ENCODE measurements at places on chromosomes 3 and 15.
A peak's percentile ranks its signal among the peaks of the same experiment; 100 is the strongest.

- DNase-seq = no peak
These were observed 23.5 kb upstream of the SLC15A2 start for GRCh38 chr3:121870717-121871116.

GRCh38 chr3:180421721-180422120 lies 180.2 kb upstream of the TTC14 start:
- no peak for DNase-seq

GRCh38 chr3:36227980-36228379 lies 152.3 kb upstream of the STAC start:
- DNase-seq = no peak

GRCh38 chr15:72464251-72464650 lies 9.9 kb upstream of the ARIH1 start:
- DNase-seq = no peak

DNA sequence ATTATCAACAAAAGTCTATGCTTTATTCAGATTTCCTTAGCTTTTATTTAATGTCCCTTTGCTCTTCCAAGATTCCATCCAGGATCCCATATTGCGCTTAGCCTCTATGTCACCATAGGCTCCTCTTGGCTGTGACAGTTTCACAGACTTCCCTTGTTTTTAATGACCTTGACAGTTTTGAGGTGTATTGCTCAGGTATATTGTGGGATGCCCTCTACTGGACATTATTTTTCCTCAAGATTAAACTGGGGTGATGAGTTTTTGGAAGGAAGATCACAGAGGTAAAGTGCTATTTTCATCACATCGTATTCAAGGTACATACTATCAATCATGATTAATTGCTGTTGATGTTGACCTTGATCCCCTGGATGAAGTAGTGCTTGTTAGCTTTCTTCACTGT lies 99.1 kb upstream of the SMAD3 start:
- no peak for DNase-seq

DNA sequence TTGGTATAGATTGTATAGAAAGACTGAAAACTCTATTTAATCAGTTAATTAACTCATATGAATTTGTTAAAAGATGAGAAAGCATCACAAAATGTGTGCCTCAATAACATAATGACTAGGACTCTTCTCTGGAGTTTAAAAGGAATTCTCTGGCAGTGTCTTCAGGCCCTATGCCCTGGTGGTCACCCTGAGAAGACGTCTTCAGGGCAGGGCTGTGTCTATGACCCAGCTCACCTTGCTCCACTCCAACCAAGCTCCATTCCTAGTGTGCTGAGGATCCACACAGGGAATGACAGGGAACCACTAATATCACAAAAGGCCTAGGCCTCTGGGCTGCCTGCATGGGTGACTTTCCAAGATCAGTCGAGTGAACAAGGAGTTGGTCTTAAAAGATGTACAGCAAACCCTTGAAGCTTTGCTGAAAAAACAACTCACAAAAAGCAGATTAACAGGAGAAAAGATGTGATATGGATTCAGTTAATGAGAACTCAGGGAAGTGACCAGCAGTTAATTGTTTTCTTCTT lies 156.6 kb downstream of the SNRK start:
- no peak for DNase-seq

- DNase-seq = no peak
These were observed 207.9 kb upstream of the SLC2A2 start for GRCh38 chr3:171234298-171235010.

GRCh38 chr3:37321863-37322262 lies 147.5 kb upstream of the LRRFIP2 start:
- no peak for DNase-seq

DNA sequence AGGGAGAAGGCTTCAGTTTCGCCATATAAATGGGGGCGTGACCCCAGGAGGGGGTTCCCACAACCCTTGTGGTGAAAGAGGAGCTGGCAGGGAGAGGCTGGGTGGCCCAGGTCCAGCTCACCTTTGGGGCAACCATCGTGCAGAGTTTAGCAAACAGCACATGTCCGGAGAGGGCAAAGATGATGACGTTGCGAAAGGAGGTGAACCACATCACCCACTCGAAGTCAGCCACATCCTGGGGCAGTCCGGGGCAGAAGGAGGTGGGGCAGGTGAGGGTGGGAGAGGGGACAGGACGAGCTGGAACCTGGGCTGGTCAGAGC lies 3.7 kb downstream of the HHATL start:
- no peak for DNase-seq

DNA sequence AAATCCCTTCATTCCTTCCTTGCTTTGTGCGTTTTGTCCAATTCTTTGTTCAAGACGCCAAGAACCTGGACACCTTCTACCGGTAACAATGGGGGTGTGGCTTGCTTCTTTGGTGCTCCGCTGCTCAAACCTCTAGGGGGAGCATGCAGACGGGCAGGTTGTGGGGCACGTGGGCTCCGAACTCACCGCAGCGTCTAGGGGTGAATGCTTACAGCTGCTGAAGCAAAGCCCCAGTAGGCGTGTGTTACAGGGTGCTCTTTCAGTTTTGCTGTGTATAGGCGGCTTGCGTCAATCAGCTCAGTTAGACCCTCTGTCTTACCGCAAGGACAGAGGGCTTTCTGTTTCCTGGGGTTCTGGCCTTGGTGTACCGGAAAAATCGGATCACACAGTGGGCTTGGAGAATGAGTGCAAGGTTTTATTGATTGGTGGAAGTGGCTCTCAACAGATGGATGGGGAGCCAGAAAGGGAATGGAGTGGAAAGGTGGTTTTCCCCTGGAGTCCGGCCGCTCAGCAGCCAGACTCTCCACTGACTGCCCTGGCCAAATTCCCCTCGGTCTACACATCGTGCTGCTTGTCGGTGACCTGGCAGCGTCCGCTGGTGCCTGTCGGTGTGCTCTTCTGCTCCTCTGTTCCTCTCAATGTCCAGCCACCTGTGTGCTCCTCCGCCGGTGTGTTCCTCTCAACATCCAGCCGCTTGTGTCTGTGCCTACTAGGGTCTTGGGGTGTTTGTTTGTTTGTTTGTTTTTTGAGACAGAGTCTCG lies 1.2 kb upstream of the LRRC34 start:
- DNase-seq = peak; percentile 62

DNA sequence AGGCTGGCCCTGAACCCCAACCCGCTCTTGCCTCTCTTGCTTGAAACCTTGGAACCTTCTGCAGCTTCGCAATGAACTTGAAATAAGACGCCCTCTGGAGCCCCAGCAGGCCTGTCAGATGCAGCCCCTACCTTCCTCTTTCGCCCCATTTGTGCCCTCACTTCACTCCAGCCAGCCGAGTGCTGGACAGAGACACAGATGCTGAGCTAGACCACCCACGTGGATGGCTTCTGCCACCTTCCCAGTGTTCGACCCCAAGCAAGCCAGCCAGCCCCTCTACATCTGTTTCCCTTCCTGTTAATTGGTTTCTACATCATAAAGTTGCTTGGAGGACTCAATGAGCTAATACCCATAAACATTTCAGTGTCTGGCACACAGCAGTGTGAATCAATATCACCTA lies 23.8 kb upstream of the SNRPA1 start:
- DNase-seq = no peak

- DNase-seq = no peak
These were observed 315.2 kb downstream of the MECOM start for GRCh38 chr3:169348276-169348675.

DNA sequence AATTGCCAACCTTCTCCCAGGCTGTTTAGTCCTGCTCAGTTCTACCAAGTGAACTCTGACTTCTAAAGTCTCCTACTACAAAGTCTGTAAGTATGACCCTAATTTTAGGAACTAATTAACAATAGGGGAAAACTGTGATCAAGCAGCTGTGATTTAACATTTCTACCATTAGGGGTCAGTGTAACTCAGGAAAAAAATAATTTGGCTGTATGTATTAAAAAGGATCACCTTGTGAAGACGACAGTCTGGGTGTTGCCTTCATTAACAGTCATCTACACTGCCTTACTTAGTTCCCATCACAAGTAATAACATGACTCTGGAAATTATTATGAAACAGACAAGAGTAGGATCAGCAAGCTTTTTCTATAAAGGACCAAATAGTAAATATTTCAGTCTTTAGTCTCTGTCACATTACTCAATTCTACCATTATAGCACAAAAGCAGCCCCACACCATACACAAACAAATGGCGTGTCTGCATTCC lies 4.2 kb upstream of the NPHP3 start:
- DNase-seq = no peak

GRCh38 chr3:104951426-104951825 lies 415.3 kb upstream of the ALCAM start:
- no peak for DNase-seq

DNA sequence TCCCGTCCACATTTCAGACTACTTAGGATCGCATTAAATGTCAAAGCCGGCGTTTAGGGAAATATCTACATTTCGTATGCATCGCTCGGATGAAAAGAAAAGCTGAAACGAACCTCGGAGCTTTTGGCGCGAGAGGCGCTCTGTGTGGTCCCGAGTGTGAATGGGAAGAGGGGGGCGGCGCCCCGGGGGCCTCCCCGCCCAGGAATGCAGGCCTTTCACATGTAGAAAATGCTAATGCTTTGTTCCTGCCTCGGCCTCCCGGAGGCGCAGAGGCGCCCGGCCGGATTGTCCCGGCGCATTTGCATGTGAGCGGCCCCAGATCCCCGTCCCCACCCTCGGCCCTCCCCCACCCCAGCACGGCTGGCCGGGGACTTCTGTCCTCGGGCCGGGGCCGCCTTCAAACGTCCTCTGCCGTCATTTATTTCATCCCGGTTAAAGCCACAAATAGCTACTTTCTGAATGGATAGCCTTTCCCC lies 37.0 kb upstream of the TRIM71 start:
- DNase-seq = no peak

GRCh38 chr15:57596978-57597377 lies 5.3 kb downstream of the MYZAP start:
- no peak for DNase-seq

DNA sequence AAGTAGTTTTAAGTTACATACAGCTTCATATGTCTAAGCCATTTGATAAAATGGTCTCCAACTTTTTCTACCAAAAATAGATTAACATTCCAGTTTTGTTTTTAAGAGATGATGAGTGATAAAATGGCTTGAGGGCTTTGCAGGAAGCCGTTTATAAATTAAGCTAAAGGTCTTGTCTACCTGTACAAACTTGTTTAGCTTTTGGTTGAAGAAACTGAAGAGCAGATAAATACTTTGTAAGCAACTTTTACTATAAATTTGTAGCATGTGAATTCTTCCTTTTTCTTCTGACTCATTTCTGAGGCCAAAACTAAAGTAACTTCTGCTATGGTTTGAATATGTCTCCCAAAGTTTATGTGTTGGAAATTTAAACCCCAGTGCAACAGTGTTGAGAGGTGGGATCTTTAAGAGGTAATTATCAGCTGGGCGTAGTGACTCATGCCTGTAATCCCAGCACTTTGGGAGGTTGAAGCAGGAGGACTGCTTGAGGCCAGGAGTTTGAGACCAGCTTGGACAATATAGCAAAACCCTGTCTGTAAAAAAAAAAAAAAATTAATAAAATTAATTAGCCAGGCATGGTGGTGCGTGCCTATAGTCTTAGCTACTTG lies 8.2 kb upstream of the NEDD4 start:
- no peak for DNase-seq

GRCh38 chr15:99564221-99565048 lies 1.3 kb upstream of the MEF2A start:
- DNase-seq = no peak

- DNase-seq = no peak
These were observed 160.2 kb upstream of the TBL1XR1 start for GRCh38 chr3:177357352-177358090.

GRCh38 chr3:458653-459310 lies 262.2 kb downstream of the CHL1 start:
- no peak for DNase-seq

DNA sequence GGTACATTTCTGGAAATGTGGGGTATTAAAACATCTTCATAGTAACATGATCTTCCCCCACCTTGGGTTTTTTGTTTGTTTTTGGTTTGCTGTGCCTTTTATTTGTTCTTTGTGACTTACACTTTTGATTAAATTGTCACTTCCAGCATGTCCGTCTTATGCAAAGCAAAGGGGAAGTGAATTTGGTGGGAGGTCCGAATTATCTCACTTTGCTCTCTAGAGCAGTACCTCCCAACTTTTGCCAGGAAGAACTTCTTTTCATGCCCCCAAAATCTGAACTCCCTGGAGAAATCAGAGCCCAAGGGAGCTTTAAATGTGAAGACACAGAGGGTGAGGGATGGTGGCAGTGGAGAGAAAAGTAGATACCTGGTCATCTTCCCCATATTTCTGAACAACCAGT lies 173.1 kb downstream of the IL5RA start:
- no peak for DNase-seq
